Stimulated activated CD4-positive, alpha-beta T cell treated with anti-CD3 and anti-CD28 coated beads, Interleukin-1b, Interleukin-23, amount 100 ng/mL, for 24 hours (primary cell): ENCODE measurements at places on chromosomes 13 and 19.
A peak's percentile ranks its signal among the peaks of the same experiment; 100 is the strongest.

DNA sequence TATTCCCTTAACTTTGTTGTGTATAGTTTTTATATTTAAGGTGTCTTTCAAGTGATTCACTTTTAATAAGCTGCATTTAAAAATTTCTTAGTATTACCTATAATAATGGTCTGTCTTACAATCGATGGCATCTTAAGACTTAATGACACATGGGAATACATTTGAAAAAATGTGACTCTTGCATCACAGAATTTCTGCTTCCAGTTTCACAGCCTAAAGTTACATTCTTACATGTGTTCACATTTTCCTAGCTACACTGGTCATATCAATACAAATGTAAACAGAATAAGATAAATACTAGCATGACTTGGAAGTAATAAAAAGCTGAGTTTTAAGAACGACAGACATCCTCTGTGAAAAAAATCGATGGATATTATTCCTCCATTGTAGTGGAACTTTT is 1597.1 kb upstream of the MIR17HG start:
- no peak for DNase-seq

DNA sequence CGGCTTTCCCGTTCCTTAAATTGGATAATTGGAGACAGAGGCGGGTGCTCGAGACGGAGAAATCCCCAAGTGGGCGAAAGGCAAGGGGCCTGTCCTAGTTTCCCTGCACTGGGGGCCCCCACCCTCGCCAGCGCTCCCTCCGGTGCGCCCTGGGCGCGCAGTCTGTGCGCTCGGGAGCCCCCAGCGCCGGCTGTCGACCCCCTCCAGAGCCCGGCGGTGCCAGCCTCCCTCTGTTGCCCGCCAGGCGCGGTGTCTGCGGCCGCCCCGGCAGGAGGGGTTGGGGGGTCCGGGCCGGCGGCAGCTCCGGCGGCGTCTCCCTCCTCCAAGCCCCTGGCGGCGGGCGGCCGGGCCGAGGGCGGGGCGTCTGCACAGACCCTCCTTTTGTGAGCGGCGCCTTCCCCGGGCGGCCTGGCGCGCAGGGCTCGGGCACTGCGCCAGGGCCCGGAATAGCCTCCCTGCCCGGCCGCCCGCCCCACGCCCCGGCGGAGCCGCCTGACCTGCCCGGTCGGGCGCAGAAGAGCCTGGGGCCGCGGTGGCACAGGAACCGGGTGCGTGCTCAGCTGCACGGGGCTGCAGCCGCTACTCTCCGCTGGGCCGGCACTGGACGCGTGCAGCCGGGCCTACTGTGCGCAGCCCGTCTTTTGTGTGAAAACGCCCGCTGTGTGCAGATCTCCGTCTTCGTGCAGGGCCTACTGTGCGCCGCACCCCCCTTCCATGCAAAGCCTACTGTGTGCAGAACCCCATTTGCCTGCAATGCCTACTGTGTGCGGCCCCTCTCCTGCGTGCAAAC is 13.2 kb downstream of the GADD45B start:
- no peak for DNase-seq

DNA sequence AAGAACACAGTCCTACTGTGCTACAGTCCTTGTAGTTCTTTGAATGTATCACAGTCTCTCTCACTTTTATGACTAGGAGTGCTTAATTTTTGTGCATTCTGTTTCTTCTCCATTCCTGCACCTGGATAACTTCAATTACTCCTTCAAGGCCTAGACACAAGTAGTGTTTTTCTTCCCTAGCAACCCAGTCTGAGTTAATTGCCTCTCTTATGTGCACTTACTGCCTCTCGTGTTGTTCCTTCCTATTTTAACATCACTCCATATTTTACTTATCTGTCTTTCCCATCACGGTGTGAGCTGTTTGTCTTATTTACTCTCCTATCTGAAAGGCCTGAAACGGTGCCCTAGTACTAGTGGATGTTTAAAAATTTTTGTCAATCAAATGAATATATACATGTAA is 101.5 kb downstream of the HS6ST3 start:
- no peak for DNase-seq

DNA sequence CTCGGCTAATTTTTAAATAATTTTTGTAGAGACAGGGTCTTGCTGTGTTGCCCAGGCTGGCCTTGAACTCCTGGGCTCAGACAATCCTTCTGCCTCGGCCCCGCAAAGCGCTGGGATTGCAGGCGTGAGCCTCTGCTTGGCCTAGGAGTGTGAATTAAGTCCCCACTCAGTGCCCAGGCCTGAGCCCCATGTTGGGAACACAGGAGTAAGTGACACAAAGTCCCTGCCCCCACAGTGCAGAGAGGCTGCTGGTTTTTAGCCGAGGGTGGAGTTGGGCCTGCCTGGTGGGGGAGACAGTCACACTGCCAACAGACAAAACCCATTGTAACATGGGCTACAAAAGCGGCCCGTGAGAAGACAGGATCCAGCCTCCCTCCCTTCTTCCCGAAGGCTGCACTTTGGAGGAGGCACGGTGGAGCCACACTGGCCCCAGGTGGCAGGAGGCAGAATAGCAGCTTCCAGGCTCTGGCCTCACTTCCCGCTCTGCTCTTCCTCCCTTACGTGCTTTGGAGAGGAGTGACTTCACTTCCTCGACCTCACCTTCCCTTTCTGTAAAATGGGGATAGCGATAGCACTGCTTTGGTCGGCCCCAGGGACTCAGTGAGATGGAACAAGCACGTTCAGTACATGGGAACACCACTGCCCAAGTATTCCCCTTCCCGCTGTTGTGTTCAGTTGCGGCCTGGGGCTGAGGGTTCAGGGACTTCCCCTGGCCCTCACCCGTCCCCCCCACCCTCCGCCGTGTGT is 15.2 kb upstream of the EHD2 start:
- peak; percentile 28 for DNase-seq

GRCh38 chr19:36605877-36606478 is 865 bp downstream of the ZNF382 start:
- no peak for DNase-seq

DNA sequence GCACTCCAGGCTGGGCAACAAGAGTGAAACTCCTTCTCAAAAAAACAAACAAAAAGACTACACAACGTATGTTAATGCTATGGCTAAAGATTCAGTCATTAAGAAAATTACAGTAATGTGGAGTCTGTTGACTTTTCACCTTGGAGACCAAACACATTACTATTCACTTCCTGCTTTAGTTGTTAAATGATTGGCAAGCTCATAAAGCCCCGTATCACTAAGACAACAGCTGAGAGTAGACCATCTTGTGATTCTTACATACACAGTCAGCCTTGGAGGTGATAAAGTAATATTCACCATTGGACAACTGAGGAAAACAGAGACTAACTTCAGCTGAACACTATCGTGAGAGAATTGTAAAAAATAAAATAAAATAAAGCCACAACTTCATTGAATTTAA is 86.5 kb downstream of the KCTD12 start:
- no peak for DNase-seq

GRCh38 chr19:46602392-46603194 is 1.5 kb downstream of the CALM3 start:
- DNase-seq, result no peak

DNA sequence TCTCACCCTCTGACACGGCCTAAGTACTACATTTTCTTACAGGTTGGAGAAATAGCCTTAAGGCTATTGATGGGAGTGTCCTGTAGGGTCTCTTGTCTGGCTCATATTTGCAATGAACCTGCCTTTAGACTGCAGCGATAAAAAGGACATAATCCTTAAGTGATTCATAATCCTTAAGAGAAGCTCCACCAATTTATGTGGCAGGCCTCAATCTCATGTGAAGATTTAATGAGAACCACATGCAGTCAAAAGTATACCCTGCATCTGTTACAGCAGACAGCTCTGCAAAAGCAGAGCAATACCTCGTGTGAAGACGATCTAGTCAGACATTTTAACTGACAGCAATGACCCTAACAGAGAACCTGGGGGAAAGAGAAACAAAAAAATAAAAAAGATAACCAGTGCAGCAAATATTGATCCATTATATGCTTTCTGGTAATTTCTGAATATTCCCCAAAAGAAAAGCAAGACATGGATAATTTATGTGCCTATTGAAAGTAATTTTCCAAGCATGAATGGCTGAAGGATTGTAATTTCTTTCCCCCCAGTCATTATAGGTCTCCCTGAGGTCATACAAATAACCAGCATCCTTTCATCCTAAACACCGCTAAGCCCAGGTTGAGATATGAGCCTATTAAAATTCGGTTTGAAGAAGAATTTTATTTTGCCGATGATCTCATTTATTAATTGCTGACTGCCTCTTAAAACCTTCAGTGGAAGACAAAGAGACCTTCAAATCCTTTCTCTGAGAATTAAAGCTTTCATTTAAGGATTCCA is 321.8 kb upstream of the NBEA start:
- no peak for DNase-seq

DNA sequence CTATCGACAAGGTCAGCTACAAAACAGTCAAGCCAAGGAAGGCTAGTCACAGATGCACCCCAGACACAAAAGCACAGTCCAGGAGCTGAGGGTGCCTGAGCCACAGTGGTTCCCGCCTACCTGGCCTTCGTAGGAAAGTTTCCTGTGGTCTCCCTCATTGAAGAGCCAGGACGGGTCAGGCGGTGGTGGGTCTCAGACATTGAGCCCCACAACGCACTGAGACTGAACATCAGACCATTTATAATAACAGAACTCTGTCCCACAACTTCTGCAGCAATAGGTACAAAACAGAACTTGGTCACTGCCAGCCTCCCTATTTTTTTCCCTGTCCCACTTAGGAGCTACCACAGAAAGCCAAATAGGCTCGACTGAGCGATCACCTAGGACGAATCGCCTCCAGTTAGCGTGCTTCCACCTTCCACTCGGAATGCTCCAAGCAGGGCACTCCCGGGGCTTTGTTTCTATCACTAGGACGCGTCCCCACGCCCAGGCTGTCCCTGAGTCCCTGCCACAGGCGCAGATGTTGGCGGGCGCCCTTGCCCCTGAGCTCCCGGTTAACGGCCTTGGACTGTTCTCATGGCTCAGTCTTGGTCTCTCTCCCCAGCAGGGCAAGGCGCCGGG is 640 bp upstream of the ZNF544 start:
- DNase-seq, result no peak
